ENCODE measurements at places on chromosomes 4 and X.

GRCh38 chr4:69776696-69777095, 16.3 kb upstream of the SULT1B1 start:
- DNase-seq: no peak

DNA sequence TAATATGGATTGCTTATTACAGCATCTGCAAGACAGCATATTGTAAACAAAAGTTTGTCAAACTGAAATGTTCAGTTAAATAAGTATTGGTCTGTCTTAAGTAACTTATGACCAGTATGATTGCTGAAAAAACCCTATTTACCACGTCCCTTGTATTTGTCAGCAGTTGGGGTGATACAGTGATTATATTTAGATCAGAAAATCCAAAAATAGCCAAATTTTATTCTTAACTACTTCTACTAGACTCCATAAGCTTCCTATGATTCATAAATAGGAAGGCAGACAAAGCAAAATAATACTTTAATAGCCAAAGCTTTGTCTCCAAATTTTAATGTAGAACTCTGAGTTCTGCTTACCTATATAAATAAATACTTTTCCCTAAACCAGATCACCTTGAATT, 45.3 kb downstream of the TBCK start:
- no peak for DNase-seq

GRCh38 chrX:40268188-40268520, 170.4 kb upstream of the BCOR start:
- DNase-seq: no peak

DNA sequence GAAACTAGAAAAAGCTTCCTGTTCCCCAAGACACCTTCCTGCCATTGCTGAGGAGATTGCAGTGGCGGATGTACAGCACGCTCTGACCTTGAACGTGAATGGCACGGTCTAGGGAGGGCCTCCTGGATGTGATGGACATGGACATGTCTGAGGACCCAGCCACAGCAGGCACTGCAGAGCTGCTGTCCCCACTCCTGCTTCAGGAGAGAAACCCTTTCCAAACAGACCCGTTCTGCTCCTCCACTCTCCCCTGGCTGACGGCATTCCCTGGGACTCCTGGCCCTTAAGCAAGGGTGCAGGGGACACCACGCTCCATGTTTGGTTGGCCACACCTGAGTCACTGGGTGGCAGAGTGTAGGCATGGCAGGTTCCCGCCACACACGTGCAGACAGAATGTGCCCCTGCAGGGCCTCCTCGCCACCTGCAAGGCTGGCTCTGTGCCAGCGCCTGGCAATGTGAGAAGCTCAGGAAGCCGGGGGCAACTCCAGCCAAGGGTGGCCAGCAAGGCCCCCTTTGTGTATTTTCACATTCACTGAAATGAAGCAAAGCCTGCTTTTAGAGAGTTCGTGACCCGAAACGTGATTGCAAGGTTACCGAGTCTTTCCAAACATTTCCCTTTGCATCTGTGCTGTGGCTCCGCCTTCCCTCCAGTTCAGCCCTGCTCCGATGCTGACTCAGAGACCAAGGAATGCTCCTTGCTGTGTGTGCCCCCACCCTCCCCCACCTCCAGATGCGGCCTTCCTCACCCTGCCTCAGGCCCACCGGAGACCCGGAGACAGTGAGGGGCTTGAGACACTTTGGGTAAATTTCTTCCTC, 46.1 kb downstream of the HTRA3 start:
- DNase-seq: no peak

GRCh38 chrX:74242050-74242449, 61.9 kb upstream of the ZCCHC13 start:
- DNase-seq: no peak

DNA sequence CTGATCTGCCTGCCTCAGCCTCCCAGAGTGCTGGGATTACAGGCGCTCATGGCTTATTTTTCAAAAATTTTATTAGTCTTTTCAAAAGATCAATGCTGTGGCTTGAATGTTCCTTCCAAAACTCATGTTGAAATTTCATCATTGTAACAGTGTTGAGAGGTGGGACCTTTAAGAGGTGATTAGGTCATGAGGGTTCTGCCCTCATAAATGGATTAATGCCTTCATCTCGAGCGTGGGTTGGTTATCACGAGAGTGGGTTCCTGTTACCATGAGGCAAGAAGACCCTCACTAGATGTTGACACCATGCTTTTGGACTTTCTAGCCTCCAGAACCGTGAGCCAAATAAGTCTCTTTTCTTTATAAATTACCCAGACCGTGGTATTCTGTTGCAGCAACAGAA, 30.3 kb downstream of the EIF2S3 start:
- no peak for DNase-seq

DNA sequence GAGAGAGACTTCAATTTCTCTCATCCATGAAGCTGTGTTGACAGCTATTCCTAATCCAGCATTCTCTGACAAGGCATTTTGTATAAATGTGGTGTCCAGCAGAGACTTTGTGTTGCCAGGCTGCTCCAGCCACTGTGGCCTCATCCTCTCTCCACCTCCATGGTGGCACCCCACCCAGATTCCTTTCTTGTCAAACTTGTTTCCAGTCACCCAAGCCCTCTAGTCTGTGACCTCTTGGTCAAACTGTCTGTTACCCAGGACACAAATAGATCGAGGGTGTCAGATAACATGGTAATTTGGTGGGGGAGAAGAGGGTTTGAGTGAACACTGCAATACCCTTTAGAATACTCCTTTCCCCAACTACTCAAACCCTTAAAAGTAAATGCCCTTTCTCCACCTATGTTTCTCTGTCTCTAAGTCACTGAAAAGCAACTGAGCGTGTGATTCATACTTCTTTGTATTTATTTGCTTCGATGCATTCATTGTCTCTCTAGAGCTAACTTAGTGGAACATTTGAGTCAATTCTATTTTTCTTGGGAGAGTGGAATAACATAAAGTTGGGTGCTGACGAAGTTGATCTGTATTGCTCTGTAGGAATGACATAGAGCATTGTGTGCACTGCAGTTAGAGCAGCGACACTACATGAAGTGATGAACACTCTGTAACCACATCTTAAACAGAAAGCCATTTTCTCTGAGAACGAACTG, 13.7 kb downstream of the PITX2 start:
- no peak for DNase-seq

DNA sequence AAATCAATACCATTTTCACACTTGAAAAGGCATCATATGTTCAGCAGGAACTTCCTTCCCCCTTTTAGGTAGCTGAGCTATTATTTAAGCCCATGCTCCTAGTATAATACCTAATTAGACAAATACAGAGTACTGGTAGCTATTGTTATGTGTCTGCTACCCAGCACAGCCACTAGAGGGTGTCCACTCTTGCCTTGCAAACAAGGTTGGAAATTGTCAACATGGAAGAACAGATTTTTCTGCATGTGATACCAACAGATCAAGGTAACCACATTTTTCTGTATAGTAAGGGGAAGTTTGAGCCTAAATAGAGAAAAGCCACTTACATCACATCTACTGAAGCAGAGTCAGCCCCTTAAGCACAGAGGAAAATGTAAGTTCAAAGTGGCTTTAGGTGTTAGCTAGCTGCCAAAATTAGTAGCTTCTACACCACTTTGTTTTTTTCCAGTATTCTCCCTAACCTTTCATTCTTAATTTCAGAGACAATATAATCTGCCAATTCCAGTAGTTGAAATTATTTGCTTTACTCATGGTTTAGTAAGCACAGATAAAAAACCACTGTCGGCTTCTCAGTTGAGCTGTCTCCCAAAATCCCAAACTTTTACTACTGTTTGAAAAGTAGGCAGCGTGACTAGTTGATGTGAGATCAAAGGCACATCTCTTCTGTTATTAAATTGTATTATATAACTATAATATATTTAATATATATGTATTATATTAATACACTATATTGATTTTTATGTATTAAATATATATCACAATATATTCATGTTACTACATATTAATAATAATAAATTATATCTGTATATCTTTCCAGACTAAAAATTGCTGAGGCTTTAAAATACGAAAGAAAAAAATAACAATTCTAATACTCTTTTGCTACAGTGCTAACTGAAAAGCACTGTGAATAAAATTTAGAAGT, 38.2 kb downstream of the EDNRA start:
- DNase-seq: peak; percentile 63

DNA sequence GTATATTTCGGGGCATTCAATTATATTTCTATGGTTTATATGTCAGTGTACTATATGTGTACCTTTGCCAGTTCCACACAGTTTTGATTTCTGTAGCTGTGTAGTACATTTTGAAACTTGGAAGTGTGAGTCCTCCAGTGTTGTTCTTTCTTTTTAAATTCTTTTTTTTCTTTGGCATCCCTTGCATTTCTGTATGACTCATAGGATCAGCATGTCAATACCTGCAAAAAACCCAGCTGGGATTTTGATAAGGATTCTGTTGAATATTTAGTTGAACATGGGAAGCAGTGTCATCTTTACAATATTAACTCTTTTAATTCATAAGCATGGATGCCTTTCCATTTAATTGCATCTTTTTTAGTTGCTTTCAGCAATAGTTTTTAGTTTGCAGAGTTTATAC, 100.0 kb downstream of the SH3BGRL start:
- DNase-seq: no peak

- DNase-seq: no peak
Observed at GRCh38 chr4:123892368-123892976, 495.9 kb downstream of the SPRY1 start.

GRCh38 chrX:63128509-63128908, 222.6 kb downstream of the SPIN4 start:
- DNase-seq: peak; percentile 23

DNA sequence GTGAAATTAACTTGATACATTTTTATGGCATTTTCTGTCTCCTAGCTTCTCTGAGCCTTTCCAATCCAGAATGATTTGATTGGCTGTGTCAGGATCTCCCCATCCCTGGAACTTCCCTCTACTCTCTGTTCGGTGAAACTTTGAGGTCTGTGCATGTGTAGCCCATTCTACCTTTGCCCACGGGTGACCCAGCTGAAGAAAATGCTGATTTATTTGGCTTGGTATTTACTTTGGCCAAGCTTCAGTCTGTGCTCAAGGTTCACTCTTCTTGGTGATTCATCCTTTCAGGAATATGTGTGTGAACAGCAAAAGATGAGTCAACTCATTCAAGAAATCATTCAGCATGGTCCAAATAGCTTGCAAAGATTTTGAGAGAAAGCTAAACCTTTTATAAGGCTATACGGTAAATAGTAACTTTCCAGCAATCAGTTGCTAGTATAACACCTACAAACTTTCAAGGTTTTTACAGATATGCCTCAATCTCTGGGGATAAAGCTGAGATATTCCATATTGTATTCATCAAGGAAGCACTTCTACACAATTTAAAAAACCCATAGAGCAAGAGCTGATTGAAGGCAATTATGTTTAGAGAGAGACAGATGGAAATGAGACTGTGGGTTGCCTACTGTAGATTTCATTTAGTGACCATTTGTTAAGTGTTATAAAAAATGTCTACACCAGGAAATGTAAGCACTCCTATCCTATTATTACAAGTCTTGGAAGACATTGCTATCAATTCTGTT, 233.9 kb upstream of the CXXC4 start:
- no peak for DNase-seq

- no peak for DNase-seq
Observed at GRCh38 chr4:65924843-65925242, 254.6 kb upstream of the EPHA5 start.

- no peak for DNase-seq
Observed at GRCh38 chr4:124455671-124456070, 256.9 kb downstream of the ANKRD50 start.

- no peak for DNase-seq
Observed at GRCh38 chrX:36414056-36414455, 494.5 kb downstream of the CFAP47 start.

DNA sequence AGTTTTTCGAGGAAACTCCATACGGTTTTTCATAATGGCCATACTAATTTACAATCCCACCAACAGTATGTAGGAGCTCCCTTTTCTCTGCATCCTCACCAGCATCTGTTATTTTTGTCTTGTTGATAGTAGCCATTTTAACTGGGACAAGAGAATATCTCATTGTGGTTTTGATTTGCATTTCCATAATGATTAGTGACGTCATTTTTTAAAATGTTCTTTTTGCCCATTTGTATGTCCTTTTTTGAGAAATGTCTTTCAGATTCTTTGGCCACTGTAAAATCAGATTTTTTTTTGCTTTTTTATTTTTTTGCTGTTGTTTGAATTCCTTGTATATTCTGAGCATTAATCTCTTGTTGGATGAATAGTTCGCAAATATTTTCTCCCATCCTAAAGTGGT, 243.9 kb downstream of the TRIML1 start:
- DNase-seq: no peak

DNA sequence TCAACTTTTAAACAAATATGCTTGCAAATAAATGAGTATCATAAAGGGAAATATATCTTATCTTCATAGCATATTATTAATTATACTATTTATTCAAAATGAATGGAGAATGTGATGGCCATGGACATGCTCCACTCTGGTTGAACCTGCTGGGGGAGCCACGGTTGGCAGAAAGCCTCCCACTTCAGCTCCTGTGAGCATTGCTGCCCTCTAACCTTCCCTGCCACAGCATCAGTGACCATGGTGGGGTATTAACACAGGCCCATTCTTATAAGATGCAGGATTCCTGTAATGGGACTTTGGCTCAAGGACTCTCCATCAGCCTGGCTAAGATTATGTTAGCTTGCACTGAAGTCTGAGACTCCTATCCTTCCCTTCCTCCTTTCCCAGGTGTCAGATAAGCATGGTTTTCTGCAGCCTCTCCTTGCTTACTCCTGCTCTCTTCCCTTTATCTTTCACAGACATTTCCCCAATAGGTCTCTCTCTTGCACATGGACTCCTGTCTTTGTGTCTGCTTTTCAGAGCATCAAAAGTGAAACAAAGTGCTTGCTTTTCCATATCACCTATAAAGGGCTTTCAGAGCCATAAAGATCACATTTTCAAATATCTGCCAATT, 4.9 kb upstream of the ABRAXAS1 start:
- no peak for DNase-seq

- DNase-seq: no peak
Observed at GRCh38 chr4:5773271-5773555, 62.2 kb downstream of the EVC start.

- DNase-seq: peak; percentile 11
Observed at GRCh38 chrX:48761674-48762471, at the start of gene GLOD5. Gene GLOD5 (plus strand): TSS chrX:48761747. CDS start chrX:48761791, 44 bp downstream.

DNA sequence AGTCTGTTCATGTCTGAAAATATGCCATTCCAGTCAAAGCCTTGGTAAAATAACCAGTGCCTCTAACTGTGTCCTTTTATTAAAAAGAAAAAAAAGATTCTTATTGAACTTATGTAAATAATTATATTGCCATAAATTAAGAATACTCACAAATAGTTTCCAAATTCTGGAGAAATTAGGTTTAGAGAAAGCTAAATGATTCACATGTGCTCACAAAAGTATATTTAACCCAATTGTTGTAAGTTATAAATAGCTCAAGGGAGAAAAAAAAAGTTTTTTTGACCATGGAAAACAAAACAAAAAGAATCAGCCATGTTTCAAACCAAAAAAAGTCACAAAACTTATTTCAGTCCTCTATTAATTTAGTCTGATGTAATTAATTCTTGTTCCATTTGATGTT, 25.3 kb upstream of the HERC6 start:
- no peak for DNase-seq

GRCh38 chrX:14440106-14440505, 89.2 kb upstream of the GLRA2 start:
- no peak for DNase-seq

All from stimulated activated CD4-positive, alpha-beta T cell treated with anti-CD3 and anti-CD28 coated beads, Interleukin-15, amount 100 ng/mL, for 24 hours (primary cell).